Fibroblast of skin of scalp (primary cell): ENCODE measurements at places on chromosomes 2 and 18.

- DNase-seq: no peak
These were observed 186.4 kb upstream of the FAM98A start for GRCh38 chr2:33785201-33786106.

- DNase-seq: no peak
These were observed 148.7 kb downstream of the DYSF start for GRCh38 chr2:71602115-71602495.

- no peak for DNase-seq
These were observed at the start of gene NLRC4 for GRCh38 chr2:32264422-32265105. TSS of gene NLRC4 (minus strand) at chr2:32264886. CDS start at chr2:32256775, 8,111 bp downstream.

GRCh38 chr2:11808016-11808400, 61.6 kb downstream of the LPIN1 start:
- DNase-seq: no peak

DNA sequence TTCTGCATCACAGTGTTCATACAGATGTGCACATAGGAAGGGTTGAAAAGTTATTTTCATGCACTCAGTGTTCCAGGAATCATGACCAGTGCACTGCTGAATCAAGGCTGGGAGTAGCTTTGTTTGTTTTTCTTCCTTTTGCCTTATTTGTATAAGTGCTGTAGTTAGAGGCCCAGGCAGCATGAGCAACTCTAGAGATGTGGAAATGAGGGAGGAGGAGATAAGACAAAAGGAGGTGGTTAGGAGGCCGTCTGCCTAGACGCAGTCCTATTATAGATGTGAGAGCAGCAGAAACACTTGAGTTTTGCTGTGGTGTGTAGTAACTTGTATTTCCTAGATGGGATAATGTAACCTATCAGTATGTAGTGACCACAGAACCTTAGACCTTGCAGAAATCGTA, 264.3 kb upstream of the RASGRP3 start:
- peak; percentile 87 for DNase-seq

- no peak for DNase-seq
These were observed 426.2 kb downstream of the NCKAP5 start for GRCh38 chr2:133142087-133142486.

- DNase-seq: no peak
These were observed 32.5 kb downstream of the CMPK2 start for GRCh38 chr2:6833300-6833604.

DNA sequence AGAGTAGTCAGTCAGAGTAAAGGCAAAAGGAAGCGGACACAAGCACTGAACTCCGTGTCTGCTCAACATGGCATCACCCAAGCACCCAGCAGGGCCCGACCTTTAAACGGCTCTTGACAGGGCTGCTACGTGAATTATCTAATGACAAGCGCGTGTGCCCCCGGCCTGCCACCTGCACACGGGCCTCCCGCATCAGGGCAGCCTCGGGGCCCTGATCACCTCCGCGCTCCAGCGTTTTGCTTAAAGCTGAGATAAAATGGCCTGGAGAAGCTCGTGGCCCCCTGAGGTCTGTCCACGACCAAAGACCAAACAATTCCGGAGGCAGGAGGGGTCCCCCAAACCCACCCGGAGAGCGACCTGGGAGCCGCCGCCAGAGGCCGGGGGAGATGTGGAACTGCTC, 376 bp downstream of the NDUFA10 start:
- DNase-seq: no peak
